ENCODE measurements at places on chromosomes 3 and 15. TPM values are rescaled to one million over a fixed set of nuclear protein-coding genes. Genes with fewer than 3 reads are reported as not detected.
A peak's percentile ranks its signal among the peaks of the same experiment; 100 is the strongest.

DNA sequence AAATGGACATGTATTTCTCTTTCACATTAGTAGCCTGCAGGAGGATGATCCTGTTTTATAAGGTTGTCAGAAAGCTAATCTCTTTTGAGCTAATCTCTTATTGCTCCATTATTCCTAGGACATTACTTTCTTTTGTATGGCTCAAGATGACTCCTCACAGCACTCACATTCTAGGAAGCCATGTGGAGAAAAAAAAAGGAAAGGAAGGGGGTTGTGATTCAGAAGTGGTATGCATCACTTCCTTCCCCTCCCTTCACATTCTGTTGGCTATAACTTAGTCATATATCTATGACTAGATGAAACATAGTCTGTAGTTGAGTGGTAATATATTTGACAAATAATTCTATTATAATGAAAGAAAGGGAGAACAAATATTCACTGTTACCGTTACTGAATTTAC, 168.8 kb upstream of the TTC14 start:
- DNase-seq, result peak; percentile 76

DNA sequence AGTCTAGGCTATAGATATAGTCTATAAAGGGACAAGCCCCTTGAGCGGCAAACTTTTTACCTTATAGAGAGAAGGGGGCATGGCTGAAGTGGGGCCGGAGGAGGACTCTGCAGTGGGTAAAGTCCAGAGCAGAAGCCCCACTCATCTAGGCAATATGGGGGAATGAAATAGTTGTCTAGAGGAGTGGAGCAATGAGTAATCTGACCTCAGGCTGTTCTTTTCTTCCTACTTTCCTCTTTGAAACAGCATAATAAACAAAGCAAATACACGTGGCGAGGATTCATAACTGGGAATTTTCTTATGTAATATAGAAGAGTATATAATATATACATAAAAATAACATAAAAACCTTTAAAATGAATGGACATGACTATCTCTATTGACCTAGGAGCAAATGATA, 546.4 kb upstream of the ZNF385D start:
- DNase-seq, result no peak

CLRN1 gene
- total RNA-seq, result not detected

DNA sequence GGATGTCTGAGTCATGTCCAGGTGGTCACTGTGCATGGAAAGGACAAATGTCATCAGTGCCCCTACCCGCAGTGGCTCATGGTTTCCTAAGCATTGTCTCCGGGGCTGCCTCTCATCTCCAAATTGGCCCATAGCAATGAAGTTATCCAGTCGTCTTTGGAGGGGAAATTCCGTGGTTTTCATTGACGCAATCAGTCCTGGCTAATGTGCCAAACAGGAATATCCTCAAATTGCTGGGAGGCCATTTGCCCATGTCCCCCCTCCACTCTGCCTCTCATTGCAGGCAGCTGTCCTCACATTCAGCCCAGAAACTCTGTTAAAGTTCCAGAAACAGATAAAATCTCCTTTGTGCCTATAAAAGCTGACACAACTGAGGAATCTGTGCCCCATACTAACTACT, 81.6 kb downstream of the MCTP2 start:
- DNase-seq, result no peak

- DNase-seq, result no peak
Observed at GRCh38 chr3:191269289-191270085, 59.7 kb upstream of the CCDC50 start.

IQCF5 gene
- not detected for total RNA-seq
